ENCODE measurements at places on chromosomes 7 and 10.

DNA sequence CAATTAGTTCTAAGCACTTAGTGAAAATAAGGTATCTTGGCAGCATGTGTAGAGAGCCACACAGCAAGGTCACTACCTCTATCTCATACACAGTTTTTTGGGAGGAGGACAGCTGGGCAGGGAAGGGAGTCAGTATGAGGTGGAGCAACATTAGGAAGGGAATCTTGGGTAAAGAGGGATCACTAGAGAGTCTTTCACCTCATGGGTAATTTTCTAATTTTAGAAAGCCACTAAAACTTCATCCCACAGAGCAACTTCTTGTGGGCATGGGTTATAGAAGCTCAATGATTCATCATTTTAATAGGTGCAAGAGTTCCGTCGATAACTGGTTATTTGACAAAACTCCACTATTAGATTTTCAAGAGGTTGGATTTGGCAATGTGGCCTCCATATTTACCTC is 2.5 kb downstream of the NRAP start:
- DNase-seq = no peak

GRCh38 chr10:89235073-89235798 is 16.3 kb downstream of the LIPA start:
- no peak for DNase-seq

DNA sequence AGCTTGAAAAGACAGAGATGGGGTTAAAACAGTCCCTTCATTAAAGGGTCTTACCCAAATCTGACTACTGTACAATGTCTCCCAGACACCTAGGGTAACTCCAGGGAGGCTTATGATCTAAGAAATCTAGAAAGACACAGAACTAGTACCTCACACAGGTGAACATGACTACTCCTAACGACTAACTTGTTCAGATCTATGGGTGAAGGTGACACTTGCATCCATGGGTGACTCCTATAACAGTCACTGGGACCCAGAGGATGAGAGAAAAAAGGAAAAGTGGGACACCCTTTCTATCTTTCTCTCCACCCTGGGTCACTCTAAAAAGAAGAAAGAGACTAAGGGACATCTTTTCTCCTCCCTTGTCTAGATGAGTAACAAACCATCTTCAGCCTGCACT is 19.2 kb downstream of the AKR1C8 start:
- DNase-seq = no peak

DNA sequence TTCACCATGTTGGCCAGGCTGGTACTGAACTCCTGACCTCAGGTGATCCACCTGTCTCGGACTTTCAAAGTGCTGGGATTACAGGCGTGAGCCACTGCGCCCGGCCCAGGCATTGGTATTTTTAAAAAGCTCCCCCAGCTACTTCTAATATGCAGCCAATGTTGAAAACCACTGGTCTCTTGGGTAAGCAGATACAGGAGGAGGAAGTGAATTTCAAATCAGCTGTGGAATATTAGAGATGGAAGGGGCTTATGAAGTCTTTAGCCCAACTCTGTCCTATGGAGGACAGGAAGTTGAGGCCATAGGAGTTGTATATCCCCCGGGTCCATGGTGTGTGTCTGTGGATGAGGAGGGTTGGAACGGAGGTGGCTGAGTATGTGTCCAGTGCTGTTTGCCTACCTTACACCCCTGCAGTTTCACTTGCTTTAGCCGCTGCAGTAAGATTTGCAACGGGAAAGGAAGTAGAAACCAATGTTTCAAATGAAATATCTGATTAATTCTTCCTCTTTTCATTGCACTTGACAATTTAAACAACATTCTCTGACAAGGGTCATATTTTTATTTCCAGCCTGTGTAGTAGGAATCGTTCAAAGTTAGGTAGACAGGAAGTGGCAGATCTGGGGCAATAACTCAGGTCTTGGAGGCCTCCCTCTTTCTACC is 3.4 kb downstream of the PDE6C start:
- DNase-seq = no peak

DNA sequence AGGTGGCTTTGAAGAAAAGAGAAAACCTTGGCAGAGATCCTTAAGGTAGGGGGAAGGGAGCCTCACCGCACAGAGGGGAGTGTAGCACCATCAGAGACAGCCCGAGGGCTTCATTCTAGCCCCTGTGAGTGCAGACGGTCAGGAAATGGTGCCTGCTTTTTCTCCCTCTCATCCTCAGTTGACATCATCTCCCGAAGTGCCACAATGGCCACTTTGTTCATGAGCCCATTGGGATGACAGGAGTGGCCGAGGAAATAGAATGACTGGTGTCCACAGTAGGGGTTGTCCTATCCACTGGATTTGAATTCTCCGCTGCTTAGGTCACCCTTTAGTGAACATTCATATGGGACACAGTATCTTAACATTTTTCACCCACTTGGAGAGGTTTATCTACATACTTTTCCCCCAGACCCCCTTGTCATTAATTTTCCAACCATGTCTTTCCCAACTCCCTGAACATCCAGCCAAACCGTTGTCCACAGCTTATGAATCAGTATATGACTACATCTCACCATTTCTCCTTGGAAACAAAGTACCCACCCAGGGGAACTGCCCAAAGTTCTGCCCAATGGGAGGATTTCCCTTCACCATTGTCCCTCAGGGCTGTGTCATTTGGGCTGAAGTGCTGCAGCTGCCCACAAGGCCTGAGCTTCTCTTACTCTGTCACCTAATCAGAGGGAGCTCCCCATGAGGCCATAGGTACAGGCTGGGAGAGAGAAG is 108.8 kb downstream of the ADCY1 start:
- DNase-seq = no peak

DNA sequence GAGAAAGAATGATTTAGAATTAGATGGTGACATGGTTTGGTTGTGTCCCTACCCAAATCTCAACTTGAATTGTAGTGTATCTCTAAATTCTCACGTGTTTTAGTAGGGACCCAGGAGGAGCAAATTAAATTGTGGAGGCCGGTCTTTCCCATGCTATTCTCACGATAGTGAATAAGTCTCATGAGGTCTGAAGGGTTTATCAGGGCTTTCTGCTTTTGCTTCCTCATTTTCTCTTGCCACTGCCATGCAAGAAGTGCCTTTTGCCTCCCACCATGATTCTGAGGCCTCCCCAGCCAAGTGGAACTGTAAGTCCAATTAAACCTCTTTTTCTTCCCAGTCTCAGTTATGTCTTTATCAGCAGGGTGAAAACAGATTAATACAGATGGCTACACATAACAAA is 167.4 kb upstream of the SVIL start:
- DNase-seq = no peak

Measured in activated CD4-positive, alpha-beta T cell treated with anti-CD3 and anti-CD28 coated beads, Interleukin-2, amount 50 U/mL, for 4 hours (primary cell).